ENCODE measurements at places on chromosomes 1 and 21.

DNA sequence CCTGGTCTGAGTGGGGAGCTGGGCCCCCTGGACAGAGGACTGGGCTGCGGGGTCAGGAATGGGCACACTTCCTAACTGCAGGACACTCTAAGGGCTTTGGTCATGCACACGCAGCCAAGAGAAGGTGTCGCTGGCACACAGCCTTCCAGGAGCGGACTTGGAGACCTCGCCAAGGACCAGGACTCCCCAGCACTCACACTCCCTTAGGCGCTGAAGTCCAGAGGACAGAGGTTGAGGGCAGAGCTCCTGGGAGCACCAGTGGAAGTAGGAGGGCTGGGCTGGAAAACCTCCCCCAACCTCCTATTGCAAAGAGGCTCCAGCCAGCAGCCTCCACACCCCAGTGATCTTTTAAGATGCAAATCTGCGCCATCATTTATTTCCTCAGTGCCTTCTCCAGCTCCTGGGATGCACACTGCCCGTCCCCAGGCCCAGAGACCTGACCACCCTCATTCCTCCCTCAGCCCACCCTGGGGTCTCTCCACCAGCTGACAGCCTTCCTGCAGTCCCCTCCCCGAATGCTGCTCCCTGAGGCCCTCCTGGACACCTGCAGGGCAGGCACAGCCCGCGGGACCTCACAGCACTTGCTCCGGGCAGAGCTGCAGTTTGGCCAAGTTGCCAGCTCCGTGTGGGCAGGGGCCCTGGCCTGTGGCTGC is 3.0 kb downstream of the TSPEAR start:
- DNase-seq = peak; percentile 69

DNA sequence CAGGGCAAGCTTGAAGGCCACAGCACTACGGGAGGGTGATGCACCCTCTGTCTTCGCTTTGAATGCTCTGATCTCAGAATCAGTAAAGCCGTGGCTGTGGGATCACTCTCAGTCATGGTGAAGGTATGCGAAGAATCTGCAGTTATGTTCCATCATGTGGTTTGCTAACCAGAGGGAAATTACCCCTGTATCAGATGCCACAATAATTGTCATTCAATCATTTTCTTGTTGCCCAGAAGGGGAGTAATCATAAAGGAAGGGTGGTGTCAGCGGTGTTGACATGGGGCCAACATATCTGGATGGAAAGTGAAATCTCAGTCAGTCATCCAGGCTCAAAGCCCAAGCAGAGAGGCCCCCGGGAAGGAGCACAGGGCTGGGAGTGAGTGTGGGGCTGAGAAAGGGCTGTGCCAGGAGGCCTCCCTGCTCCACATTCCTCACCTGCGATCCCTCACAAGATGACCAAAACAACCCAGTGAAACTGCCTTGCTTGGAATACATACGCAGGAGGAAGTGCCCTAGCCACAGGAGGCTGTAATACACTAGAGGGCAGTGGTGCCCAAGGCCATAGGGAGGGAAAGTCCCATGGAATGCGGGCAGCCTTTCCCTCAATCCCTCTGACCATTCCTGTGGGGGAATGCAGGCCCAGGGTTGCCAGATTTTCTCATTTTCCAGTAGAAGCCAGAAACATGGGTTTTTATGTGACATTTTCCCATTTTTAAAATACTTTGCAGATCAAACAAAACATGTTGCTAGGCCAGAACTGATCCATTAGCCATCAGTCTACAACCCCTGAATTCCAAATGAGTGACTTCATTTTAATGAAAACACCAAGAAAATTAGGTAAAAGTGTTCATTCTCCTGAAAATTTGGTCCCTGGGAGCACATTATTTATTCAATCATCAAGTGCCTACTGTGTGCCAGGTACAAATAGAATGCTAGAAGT is 95.7 kb upstream of the VANGL1 start:
- peak; percentile 86 for DNase-seq

GRCh38 chr1:160631983-160632625 is 14.7 kb downstream of the SLAMF1 start:
- no peak for DNase-seq

- peak; percentile 23 for DNase-seq
Measured at GRCh38 chr1:246930830-246931548, 759 bp downstream of the AHCTF1 start.

DNA sequence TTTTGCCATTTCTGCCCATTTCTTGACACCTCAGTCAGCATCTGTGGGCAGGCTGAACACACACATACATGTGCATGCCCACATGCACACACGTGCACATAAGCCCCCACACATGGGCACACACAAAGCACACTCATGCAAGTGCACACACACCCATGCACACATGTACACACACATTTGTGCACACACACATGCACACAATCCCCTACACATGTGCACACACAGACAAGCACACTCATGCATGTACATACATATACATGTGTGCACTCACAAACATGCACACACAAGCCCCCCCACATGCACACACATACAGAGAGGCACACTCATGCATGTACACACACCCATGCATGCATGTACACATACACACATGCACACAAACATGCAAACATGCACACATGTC is 83.5 kb upstream of the ACTRT2 start:
- DNase-seq = no peak

Measured in NT2/D1 (cell line).